ENCODE measurements at places on chromosomes 7 and 10.

- DNase-seq, result no peak
These were observed 395.1 kb downstream of the SDK1 start for GRCh38 chr7:3696113-3696512.

DNA sequence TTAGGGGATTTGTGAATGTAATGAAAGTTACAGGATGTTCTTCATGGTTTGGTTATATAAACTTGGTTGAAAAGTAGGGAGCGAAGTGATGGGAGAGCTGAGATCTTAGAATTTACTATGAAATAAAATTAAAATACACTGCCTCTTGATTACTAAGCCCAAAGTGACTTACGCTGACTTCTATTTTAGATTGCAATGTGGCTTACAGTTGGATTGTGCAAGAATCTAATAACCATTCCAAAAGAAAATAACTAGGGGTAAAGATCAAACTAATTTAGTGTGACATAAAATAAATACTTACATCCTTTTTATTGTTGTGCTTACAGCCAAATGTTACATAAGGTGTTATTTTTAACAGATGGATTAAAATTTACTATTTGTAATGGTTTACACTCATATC, 15.3 kb downstream of the WNT16 start:
- no peak for DNase-seq

- no peak for DNase-seq
These were observed 15.8 kb downstream of the MINDY3 start for GRCh38 chr10:15844517-15844916.

DNA sequence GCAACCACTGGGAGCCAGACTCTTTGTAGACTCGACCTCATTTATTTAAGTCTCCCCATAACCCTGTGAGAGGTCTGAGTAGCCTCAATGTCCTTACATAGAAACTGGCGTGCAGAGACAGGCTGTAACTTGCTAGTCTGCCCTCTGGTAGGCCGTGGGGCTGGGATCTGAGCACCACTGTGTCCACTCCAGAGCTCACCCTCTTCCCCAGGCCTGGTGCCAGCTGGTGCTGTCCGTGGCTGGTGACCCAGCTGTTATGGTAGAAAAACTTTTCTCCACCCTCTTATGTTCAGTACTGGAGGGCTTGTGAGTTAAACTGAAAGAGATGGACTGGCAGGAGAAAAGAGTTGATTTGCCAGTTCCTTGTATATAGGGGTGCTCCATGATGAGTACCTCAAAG, 41.9 kb downstream of the ADAMTS14 start:
- no peak for DNase-seq

DNA sequence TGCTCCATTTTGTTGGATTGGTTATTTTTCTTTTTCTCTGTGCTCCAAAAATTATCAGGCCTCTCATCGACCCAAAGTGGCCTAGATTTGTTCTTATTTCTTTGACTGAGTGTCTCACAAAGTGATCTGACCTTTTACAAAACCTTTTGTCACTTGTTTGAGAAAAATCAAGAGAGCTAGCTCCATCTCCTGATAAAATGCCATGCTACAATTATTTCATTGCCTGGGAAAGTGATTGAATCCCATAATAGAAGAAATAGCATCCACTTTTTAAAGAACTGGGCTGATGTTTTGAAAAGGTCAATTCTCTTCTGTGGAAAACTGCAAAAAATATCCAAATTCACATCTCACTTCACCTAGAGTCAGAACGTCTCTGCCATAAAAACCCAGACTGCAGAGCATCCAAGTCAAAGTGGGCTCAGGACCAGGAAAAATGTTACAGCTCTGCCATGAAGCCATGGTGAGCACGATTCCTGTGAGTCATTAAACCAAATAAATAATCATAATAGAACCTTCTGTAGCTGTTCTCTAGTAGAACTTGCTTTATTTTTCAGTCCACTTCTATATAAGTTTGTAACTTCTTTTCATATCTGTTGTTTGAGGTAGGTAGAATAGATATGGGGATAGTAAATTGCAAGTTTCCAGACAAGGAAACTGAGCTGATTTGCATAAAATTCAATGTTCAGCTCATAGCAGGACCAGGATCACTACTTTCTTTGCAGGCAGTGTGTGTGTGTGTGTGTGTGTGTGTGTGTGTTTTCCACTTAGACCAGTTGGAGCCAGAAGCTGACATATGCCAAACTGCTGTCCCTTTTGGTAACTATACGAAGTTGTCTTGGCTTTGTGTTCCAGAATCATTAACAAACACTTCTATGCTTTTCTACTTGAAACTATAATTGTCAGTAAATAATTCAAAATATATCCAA, 632.5 kb upstream of the ANKRD30A start:
- DNase-seq, result no peak

Data from stimulated activated CD8-positive, alpha-beta memory T cell treated with anti-CD3 and anti-CD28 coated beads, Interleukin-15, amount 100 ng/mL, for 48 hours (primary cell).